ENCODE measurements at places on chromosomes 11 and 22. TPM values are rescaled to one million over a fixed set of nuclear protein-coding genes. Genes with fewer than 3 reads are reported as not detected.
A peak's percentile ranks its signal among the peaks of the same experiment; 100 is the strongest.

RHOD gene
- 17.5 TPM for total RNA-seq

SYCE3 gene
- not detected for total RNA-seq

OR51E2 gene
- total RNA-seq, result not detected

DUSP18 gene
- 27.1 TPM for total RNA-seq

- H3K27ac ChIP-seq, result no peak overlapping the region
- H3K4me1 ChIP-seq, result no peaks in the 10 kb centered on the region
- no peak overlapping the region for H3K4me3 ChIP-seq
- H3K27me3 ChIP-seq, result no peaks in the 10 kb centered on the region
Measured at GRCh38 chr11:29002816-29003215, 894.6 kb downstream of the METTL15 start.

GRCh38 chr11:34311126-34311525 is 46.7 kb downstream of the ABTB2 start:
- H3K4me3 ChIP-seq, result no peak overlapping the region
- peak; percentile 86 for DNase-seq
- peak overlapping the region; percentile 35 for H3K27ac ChIP-seq
- no peaks in the 10 kb centered on the region for H3K36me3 ChIP-seq
- H3K4me1 ChIP-seq, result peaks cover 16% of the 10 kb centered on the region

GRCh38 chr11:60775420-60775961 is 9.6 kb upstream of the MS4A10 start:
- H3K27ac ChIP-seq, result no peak overlapping the region
- H3K4me1 ChIP-seq, result no peaks in the 10 kb centered on the region
- no peak overlapping the region for H3K4me3 ChIP-seq

- H3K36me3 ChIP-seq, result no peaks in the 10 kb centered on the region
- no peaks in the 10 kb centered on the region for H3K4me1 ChIP-seq
- H3K27me3 ChIP-seq, result no peaks in the 10 kb centered on the region
- no peak overlapping the region for H3K27ac ChIP-seq
Measured at GRCh38 chr11:128667873-128668272, 26.0 kb upstream of the FLI1 start.

- no peak for DNase-seq
- no peaks in the 10 kb centered on the region for H3K36me3 ChIP-seq
- no peak overlapping the region for H3K4me3 ChIP-seq
- H3K4me1 ChIP-seq, result no peaks in the 10 kb centered on the region
- H3K27ac ChIP-seq, result no peak overlapping the region
- peaks cover 2% of the 10 kb centered on the region for H3K27me3 ChIP-seq
Measured at GRCh38 chr11:29336727-29337575, 679.9 kb downstream of the KCNA4 start.

- H3K27ac ChIP-seq, result no peak overlapping the region
- no peaks in the 10 kb centered on the region for H3K4me1 ChIP-seq
- H3K4me3 ChIP-seq, result no peak overlapping the region
- DNase-seq, result peak; percentile 37
- no peaks in the 10 kb centered on the region for H3K36me3 ChIP-seq
Measured at GRCh38 chr11:73995247-73995646, 12.6 kb upstream of the UCP2 start.

DNA sequence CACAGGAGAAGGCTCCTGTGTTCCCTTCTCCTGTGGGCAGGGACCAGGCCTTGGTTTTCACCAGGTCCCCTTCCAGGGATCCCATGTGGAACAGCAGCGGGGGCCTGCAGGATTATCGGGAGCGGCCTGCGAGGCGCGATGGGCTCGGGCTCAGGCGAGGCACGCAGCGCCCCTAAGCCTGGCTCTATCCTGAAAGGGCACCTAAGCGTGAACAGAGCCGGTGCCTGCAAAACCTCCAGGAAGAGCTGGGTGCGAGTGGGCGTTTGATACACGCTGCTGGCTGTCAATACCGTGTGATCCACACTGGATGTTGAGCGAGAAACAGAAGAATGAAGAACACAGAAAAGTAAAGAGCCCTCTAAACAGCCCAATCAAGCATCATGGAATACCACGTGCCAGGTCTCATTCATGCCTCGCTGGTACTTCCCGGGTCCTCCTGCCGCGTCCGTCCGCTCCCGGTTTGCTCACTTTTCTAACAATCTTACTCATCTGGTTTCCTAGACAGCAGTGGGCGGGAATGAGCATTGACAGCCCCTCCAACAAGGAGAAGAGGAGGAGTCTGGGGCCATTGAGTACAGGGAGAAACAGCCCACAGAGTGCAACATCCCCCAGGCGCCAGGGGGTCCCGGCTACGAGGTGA is 12.5 kb downstream of the OSBPL5 start:
- peaks cover 34% of the 10 kb centered on the region for H3K4me1 ChIP-seq
- no peaks in the 10 kb centered on the region for H3K36me3 ChIP-seq
- no peak overlapping the region for H3K4me3 ChIP-seq
- no peak overlapping the region for H3K27ac ChIP-seq
- no peaks in the 10 kb centered on the region for H3K27me3 ChIP-seq

DNA sequence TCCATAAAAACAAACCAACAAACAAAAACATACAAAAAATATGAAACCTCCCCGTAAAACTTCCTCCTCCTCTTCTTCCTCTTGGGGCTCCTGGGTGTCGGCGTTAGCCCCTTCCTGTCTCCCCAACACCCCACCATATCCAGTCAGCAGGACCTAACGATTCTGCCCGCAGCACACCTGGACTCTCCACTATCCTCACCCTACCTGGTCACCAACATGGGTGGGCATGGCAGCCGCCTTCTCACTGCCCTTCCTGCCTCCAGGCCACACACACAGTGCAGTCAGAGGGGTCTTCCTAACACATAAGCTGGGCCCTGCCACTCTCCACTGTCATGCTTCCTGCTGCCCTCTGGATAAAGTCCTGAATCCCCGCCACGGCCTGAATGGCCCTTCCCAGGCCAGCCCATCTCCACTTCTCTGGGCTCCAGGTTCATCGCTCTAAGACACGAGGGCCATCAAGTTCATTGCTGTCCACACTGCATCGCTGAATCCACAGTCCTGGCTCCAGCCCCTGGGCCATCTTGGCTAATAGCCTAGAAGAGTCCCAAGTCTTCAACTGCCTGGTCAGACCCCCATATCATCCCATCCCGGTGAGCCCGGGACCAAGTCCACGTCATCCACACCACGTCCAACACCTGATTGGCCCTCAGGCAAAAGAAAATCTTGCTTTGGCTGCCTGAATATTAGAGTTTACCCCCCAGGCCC is 76.2 kb downstream of the IGLL1 start:
- H3K27me3 ChIP-seq, result no peaks in the 10 kb centered on the region
- DNase-seq, result no peak
- H3K4me3 ChIP-seq, result no peak overlapping the region
- no peaks in the 10 kb centered on the region for H3K36me3 ChIP-seq
- peaks cover 8% of the 10 kb centered on the region for H3K4me1 ChIP-seq

DNA sequence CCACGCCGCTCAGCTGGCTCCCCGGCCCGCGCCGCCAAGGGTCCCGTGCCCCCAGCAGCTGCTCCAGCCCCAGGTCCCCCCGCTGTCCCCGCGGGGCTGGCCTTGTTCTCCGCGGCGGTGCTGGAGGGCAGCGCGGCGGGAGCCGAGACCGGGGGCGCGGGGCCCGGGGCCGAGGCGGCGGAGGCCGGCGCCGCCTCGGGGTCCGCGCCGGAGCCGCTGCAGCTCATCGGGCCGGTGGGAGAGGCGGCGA is 128 bp downstream of the TAF10 start:
- DNase-seq, result no peak
- peak overlapping the region; percentile 96 for H3K27ac ChIP-seq
- H3K36me3 ChIP-seq, result peaks cover 14% of the 10 kb centered on the region
- H3K4me1 ChIP-seq, result peaks cover 13% of the 10 kb centered on the region
- no peaks in the 10 kb centered on the region for H3K27me3 ChIP-seq

GRCh38 chr11:76997512-76997911 is 36.7 kb upstream of the B3GNT6 start:
- H3K36me3 ChIP-seq, result no peaks in the 10 kb centered on the region
- no peak for DNase-seq
- no peaks in the 10 kb centered on the region for H3K27me3 ChIP-seq
- H3K4me1 ChIP-seq, result no peaks in the 10 kb centered on the region
- H3K27ac ChIP-seq, result no peak overlapping the region

DNA sequence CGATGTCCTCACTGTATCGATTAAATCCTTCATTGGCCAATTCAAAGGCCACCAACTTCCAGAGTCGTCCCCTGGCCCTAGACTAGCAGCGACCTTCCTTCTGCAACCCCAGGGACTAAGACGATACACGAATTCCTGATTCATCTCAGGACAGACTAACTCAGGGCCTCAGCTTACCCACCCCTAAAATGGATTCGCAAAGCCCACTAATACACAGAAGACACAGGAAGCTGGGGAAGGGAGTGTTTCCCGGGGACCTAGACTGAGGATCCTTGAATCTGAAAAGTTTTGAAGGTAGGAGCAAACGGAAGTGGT is 509 bp downstream of the LAMTOR1 start:
- H3K4me3 ChIP-seq, result peak overlapping the region; percentile 94
- peak overlapping the region; percentile 99 for H3K27ac ChIP-seq
- peaks cover 13% of the 10 kb centered on the region for H3K4me1 ChIP-seq
- H3K27me3 ChIP-seq, result no peaks in the 10 kb centered on the region
- DNase-seq, result no peak

DNA sequence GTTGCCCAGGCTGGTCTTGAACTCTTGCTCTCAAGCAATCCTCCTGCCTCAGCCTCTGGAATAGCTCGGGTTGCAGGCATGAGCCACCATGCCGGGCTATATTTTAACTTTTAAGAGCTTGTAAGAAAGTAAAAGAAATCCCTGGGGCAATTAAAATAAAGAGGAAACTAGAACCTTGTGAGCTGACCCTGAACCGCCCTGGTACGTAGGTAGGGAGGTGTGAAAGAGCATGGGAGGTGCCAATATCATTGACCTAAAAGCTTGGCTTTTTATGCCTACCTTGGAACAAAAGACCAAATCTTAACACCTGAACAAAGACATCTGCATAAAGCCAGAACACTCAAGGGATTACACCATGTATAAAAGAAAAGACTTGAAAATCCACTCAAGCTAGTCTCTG is 595.1 kb downstream of the SOX6 start:
- H3K36me3 ChIP-seq, result no peaks in the 10 kb centered on the region
- H3K27ac ChIP-seq, result no peak overlapping the region
- H3K4me3 ChIP-seq, result no peak overlapping the region
- no peaks in the 10 kb centered on the region for H3K27me3 ChIP-seq

DNA sequence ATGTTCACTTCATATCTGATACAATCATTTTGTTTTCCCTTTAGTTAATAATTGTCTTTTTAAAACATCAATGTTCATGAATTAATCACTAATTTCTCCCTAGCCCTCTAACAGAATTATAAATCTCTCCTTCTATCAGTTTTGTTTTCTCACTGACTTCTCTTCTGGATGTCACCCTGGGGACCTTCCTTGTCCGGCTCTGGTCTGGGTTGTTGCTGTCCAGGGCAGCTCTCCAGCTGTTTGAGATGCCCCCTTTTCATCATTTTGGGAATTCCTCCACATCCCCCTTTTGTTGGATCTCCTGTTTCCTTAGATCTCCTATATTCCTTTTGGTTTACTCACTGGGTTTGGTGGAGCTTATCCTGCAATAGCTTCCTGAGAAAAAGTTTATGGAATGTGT is 35.6 kb upstream of the PSMA1 start:
- H3K4me1 ChIP-seq, result peaks cover 2% of the 10 kb centered on the region
- no peaks in the 10 kb centered on the region for H3K36me3 ChIP-seq
- H3K27me3 ChIP-seq, result no peaks in the 10 kb centered on the region
- DNase-seq, result no peak
- H3K27ac ChIP-seq, result no peak overlapping the region
- H3K4me3 ChIP-seq, result no peak overlapping the region

DNA sequence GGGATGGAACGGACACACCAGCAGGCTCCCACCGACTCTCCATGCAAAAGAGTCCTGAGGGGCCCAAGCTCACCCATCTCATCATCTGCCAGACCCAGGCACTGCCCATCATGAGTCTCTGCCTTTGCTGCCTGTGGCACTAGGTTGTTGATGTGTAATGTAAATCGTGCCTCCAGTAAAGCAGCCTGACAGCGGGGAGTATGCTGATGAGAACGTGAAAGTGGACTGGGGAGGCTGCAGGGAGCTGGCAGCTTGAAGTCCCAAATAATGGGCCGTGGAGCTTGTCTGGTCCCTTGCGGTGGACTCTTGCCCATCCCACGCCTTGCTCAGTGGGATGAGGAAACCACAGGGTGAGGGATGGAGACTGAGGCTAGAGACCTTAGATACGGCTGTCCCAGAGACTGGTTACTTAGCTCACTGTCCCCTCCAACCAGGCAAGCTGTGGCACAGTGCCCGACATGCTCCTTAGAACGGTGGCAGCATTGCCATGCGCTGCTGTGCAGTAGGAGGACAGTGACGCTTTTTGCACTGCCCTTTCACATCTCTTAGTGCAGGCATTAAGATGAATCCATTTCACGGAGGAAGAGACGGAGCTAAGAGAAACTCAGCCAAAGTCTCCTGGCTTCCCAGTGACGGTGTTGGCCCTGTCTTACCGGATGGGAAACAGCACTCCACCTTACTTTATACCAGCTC is 39.6 kb upstream of the PLET1 start:
- H3K27me3 ChIP-seq, result no peaks in the 10 kb centered on the region
- H3K4me3 ChIP-seq, result no peak overlapping the region
- no peak overlapping the region for H3K27ac ChIP-seq

DNA sequence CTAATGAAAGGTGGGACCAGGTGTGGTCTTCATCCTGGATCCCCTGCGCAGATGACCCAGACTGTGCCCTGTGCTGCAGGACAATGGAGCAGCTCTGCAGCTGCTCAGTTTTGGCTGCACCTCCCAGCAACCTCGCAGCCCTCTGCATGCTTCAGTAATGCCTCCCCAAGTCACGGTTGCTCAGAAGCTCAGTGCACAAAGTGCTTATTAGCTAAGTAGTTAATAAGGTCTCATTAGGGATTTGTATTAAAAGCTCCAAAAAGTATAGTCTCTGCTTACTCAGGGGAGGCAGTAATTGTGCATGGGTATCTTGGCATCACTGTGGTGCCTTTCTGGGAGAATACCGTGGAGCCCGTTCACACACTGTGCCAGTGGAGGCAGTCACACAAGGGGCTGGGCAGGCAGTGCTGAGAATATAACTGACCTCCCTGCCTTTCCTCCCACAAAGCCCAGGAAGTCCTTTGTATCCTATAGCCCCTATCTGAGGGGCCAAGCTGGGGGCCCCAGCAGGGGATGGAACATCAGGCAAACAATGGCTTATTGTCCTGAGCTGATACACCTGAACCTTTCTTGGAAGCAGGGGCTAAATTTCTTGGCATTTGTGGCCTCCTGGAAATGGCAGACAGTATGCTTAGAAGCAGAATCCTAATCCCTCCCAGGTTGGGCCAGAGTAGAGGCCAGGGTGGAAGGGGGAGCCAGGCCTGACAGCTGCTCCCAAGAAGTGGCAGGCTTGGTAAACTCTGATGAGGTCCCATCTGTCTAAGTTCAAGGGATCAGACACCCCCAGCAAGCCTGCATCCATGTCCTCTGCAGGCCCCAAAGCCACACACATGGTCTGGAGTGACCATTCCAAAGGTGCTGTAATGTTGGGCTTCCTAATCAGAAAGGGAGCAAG is 125.5 kb upstream of the PARVA start:
- H3K27me3 ChIP-seq, result no peaks in the 10 kb centered on the region
- DNase-seq, result no peak
- no peaks in the 10 kb centered on the region for H3K36me3 ChIP-seq
- H3K4me1 ChIP-seq, result peaks cover 15% of the 10 kb centered on the region
- no peak overlapping the region for H3K27ac ChIP-seq

Data from lung (tissue), 17 donors.